ENCODE measurements at places on chromosomes 12 and 14.

GRCh38 chr14:57617510-57617909 is 123.9 kb upstream of the CCDC198 start:
- DNase-seq = no peak

DNA sequence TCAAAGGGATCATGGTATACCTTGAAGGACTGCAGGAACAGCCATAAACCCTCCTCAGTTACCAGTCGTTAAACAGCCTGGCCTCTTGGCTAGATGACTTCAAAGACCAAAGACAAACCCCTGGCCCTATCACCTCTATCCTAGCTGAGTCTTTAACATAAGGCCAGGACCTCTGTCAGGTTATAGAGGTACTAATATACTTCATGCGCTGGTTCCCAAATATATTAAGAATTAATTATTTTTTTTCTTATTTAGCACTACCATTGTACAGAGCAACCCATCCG is 459.8 kb downstream of the RAD51B start:
- DNase-seq = no peak

- no peak for DNase-seq
Observed at GRCh38 chr12:113092607-113093408, 36.3 kb downstream of the DTX1 start.

GRCh38 chr12:130770413-130771028 is 54.4 kb upstream of the RIMBP2 start:
- no peak for DNase-seq

DNA sequence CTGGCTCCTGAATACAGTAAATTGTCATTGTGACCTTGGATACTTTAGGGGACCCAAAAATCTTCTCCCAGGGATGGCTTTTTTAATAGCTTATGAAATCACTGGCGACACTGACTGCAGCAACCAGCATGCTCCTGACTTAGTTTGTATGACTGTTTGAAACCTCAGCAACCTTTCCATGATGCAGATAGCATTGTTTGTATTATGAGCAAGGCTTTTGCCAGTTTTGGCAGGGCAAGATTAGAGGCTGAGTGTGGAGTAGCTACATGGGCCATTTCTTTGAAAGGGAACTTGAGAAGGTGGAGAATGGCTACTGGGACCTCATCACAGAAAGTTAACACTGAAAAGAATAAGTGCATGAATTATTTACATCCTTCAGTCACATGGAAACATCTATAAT is 50.9 kb downstream of the SLC4A8 start:
- DNase-seq = peak; percentile 76

DNA sequence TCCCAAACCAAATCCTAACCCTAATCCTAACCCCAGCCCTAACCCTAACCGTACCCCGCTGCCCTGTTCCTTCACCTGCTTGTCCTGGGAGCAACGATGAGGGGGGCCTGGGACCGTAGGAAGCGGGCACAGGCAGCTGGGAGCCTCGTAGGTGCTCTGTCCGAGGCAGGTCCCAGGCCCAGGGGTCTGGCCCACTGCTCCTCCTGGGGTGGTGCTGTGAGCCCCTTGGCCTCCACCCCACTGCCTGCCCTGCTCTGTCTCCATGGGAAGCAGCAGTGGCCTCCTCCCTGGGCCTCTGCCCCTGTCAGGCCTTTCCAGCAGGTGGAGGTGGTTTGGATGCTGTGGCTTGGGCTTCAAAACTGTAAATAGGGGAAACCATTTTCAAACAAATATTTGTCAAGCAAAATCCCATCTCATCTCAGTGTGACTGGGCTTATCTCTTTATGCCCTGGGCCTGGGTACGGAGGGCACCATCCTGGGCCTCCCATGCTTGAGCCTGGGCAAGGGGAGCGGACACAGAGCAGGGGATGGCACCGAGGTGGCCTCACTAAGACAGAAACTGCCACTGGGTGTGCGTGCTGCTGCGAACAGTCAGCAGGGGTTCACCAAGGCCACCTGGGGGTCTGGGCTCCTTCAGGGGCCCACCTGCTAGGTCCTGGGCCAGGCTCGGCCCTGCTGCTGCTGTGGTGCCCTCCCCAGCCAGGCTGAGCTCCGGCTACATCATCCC is 3.7 kb upstream of the BEGAIN start:
- peak; percentile 64 for DNase-seq

DNA sequence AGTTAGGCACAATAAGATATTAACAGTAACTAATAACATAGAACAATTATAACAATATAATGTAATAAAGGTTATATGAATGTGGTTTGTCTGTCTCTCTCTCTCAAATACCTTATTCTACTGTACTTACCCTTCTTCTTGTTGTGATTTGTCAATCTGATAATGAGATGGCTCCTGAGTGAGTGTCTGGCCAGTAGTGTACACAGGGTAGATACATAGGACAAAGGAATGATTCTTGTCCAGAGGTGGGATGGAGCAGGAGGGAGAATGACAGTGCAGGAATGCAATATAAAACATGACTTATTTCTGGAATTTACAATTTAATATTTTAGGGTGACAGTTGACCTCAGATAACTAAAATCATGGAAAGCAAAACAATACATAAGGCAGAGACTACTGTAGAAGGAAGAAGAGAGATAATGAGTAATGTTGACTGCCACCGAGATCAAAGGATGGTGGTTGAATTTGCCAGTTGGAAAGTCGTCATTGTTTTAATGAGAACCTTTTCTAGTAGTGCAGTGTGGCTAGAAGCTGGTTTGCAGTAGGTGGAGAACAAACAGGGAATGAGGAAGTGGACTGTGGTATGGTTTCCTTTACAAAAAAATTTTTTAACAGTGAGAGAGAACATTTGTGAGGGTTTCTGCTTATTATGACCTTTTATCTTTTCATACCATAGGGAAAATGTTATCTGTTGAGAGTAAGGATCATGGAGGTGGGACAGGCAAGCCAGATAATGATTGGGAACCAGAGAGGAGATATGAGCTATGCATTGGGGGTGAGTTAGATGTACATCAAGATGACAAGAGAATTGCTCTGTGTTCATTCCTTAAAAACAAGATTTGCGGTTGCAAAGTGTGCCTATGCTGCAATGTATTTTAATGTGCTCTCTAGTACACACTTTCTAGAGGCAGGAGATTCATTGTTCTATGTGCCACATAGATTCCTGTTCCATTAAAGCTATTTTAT is 458.3 kb downstream of the BTG1 start:
- no peak for DNase-seq

DNA sequence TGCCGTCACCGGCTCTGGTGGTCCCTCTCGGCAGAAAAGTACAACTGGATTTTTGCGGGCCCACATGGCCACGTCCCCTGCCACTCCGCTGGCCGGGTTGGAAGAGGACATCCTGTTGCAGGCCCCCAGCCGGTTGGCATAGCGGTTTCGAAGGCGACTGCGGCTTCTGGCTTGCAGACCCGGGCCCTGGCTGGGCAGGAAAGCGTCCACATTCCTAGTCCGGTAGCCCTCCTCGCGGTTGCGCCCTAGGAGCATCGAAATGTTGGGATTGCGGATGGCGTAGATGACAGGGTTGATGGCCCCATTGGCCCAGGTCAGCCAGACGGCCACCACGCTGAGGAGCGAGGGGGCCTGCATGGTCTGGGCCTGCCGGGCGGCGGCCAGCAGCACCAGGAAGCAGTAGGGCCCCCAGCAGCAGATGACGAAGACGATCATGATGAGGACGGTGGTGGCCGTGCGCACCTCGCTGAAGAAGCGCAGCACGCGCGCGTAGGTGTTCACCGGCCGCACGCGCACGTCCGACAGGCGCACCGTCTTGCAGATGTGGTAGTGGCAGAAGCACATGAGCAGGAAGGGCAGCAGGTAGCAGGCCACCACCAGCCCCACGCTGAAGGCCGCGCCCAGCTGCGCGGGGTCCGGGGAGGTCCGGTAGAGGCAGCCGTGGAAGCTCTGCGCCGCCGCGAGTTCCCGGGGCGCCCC is 1.2 kb downstream of the GPR135 start:
- no peak for DNase-seq

Measured in osteoblast (primary cell).